ENCODE measurements at places on chromosomes 11 and 22. TPM values are rescaled to one million over a fixed set of nuclear protein-coding genes. Genes with fewer than 3 reads are reported as not detected.

Gene CNGA4
- 0.14 TPM for total RNA-seq

Gene RPS6KB2
- 45.3 TPM for total RNA-seq

Gene DRD4
- 1.9 TPM for total RNA-seq

Gene SMC1B
- total RNA-seq: not detected

Gene SYT13
- total RNA-seq: 22.4 TPM

Gene GSTT2B
- total RNA-seq: 0.73 TPM

Gene DEUP1
- total RNA-seq: 0.27 TPM

Gene KRTAP5-7
- total RNA-seq: 0.73 TPM

Gene OR52A1
- not detected for total RNA-seq

Gene CAPN5
- 339 TPM for total RNA-seq

Gene TTC12
- 12.8 TPM for total RNA-seq

Gene TEX12
- 0.39 TPM for total RNA-seq

Gene KDELR3
- 17.2 TPM for total RNA-seq

Gene CABP7
- total RNA-seq: not detected

Gene OR2AG1
- not detected for total RNA-seq

Gene SLC29A2
- 31.1 TPM for total RNA-seq

Gene NOX4
- 0.46 TPM for total RNA-seq

Gene RBMXL2
- total RNA-seq: not detected

Gene ARVCF
- 13.0 TPM for total RNA-seq

Gene TSPAN18
- 10.8 TPM for total RNA-seq

Gene MPZL3
- 12.8 TPM for total RNA-seq

Gene RASL10A
- 1.1 TPM for total RNA-seq
